ENCODE measurements at places on chromosomes 3 and 15. TPM values are rescaled to one million over a fixed set of nuclear protein-coding genes. Genes with fewer than 3 reads are reported as not detected.

Gene MYL3
- 0.09 TPM for total RNA-seq

Gene ATP13A4
- 0.09 TPM for total RNA-seq

Gene NPAP1
- not detected for total RNA-seq

Gene GPD1L
- total RNA-seq, result 13.7 TPM

Gene ITGA11
- total RNA-seq, result 13.9 TPM

Gene FANCD2OS
- total RNA-seq, result not detected

Gene CHRM5
- 0.22 TPM for total RNA-seq

Gene MOBP
- total RNA-seq, result not detected

Gene CCDC39
- not detected for total RNA-seq

Gene GABRR3
- total RNA-seq, result not detected

Gene SAXO2
- 1.3 TPM for total RNA-seq

Gene CD200R1
- total RNA-seq, result not detected

Gene OR5K1
- not detected for total RNA-seq

Gene EPHB1
- total RNA-seq, result 2.1 TPM

Gene SCAANT1
- not detected for total RNA-seq

Gene SCG5
- total RNA-seq, result 0.60 TPM

Gene KLHL40
- not detected for total RNA-seq

Gene KCNMB3
- 2.9 TPM for total RNA-seq

Gene CTXN2
- not detected for total RNA-seq

Gene PRR23C
- total RNA-seq, result not detected

Gene ACTR8
- total RNA-seq, result 34.2 TPM

Gene CCR4
- total RNA-seq, result not detected

Gene VIPR1
- total RNA-seq, result 0.09 TPM

Gene CLDN1
- total RNA-seq, result under 0.01 TPM

Gene CLEC3B
- total RNA-seq, result 0.65 TPM

Gene INAFM2
- total RNA-seq, result 17.6 TPM

Gene OR5K2
- total RNA-seq, result not detected

Gene ANKUB1
- not detected for total RNA-seq

Gene PTH1R
- total RNA-seq, result not detected

Gene CRYGS
- 1.1 TPM for total RNA-seq

Gene DISP2
- under 0.01 TPM for total RNA-seq

Gene CPNE4
- total RNA-seq, result not detected

Gene CFAP20DC
- total RNA-seq, result 0.95 TPM

Gene GOLGA8K
- 0.26 TPM for total RNA-seq

Gene CX3CR1
- not detected for total RNA-seq

Gene MAPK6
- 56.7 TPM for total RNA-seq

Gene HESX1
- 0.60 TPM for total RNA-seq

Gene DOCK3
- total RNA-seq, result under 0.01 TPM

Gene STRA6
- not detected for total RNA-seq

Gene MLH1
- 28.8 TPM for total RNA-seq

Gene TSPAN3
- total RNA-seq, result 249 TPM

Gene CCDC9B
- 12.4 TPM for total RNA-seq

Gene ADIPOQ
- not detected for total RNA-seq

Gene RASGRF1
- total RNA-seq, result 0.98 TPM

Gene SPSB4
- total RNA-seq, result under 0.01 TPM

Gene ISLR2
- 0.09 TPM for total RNA-seq

Gene PROK2
- not detected for total RNA-seq

Gene CKMT1B
- total RNA-seq, result not detected

Gene GOLGA8M
- 1.2 TPM for total RNA-seq

Data from dermis lymphatic vessel endothelial cell (primary cell).